Stimulated activated CD4-positive, alpha-beta T cell treated with anti-CD3 and anti-CD28 coated beads, Interleukin-4, amount 100 ng/mL, for 4 hours (primary cell): ENCODE measurements at places on chromosomes 3 and 15.

DNA sequence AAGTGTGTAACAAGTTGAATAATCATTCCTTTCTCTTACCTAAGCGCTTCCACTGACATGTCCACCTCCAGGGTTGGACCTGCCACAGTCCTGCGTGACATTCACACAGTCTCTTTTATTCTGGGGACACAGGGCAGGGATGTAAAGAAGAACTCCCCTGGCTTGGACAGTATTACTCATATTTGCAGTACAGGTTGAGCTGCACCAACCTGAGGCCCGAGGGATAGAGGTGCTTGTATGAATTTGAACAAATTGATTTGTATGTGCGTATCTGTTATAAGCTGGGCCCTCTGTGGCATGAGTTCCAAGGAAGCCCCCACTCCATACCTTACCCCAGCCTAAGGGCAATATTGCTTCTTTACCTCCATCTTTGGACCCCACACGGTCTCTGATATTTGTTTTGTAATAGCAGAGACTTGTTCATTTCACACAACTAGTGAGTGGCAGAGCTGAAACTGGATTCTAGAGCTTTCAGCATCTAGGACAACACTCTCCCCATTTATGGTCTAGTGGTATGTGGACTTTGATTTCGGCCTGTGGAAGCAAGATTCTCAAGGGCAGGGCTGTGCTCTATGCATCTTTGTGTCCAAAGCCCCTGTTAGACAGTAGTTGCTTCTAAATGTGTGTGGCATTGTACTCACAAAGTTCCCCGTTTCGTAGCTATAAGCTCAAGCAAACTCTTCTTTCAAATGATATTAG lies 39.2 kb downstream of the FAH start:
- DNase-seq: no peak

DNA sequence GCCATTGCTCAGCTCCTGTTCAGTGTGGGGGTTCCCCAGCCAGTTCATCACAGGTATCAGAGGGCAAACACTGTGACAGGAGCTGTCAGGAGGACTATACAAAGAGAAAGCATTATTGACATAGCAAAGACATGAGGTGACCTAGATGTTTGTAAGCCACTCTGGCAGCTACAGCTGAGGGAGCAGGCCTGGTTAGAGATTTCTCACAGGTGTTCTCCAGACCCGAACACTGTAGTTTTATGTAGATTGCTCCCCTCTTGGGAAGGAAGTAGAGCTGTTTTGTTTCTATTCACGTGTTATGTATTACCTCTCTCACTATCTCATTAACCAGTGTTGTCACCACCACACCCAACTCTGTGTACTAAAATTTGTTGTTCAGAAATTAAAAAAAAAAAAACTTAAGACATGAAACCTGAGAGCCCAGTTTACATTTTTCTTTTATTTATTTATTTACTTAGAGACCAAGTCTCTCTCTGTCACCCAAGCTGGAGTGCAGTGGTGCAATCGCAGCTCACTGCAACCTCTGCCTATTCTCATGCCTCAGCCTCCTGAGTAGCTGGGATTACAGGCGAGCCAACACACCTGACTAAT lies 123.7 kb downstream of the RBPMS2 start:
- DNase-seq: peak; percentile 50

- no peak for DNase-seq
Measured at GRCh38 chr15:44427756-44428724, 611 bp downstream of the CTDSPL2 start.

GRCh38 chr3:174199696-174200095 lies 659.4 kb upstream of the NAALADL2 start:
- no peak for DNase-seq

GRCh38 chr3:156834962-156835535 lies 8.9 kb downstream of the LEKR1 start:
- DNase-seq: no peak

GRCh38 chr3:168545591-168545990 lies 449.9 kb upstream of the GOLIM4 start:
- no peak for DNase-seq

DNA sequence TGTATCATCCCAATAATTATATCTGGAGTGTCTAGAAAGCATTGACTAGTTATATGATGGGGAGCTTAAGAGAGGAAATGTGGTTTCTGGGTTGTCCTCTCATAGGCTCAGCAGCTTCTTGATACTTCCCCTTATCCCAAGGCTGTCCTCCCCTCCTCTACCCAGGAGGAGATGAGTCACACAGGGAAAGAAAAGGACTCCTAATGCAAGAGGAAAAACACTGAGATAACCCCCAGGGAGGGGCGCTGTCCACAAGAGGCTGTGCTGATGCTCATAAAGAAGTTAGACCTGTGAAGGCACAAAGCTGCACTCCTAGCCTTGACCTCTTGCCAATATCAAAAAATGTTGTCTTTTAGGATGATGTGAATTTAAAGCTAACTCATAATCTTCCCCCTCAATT lies 28.8 kb upstream of the GYG1 start:
- DNase-seq: no peak

GRCh38 chr3:74613060-74613459 lies 1.4 kb downstream of the CNTN3 start:
- DNase-seq: no peak
